ENCODE measurements at places on chromosomes 2 and 18.

DNA sequence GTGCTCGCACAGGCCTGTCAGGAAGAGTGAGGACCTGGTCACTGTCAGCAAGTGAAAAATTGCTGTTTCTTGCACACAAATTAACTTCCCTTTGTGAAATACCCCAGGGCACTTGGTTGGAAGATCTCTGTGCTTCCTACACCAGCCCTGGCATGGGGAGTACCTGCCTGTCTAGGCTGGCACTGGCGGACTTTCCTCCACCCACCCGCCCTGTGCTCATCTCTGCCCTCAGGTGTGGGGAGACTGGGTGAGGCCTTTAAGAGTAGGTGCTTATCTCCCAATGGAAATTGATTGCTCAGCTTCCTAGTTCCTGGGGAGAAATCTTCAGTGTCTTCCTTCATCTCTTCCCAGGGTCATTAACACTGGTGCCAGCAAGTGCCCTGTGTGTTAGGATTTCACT lies 42.1 kb downstream of the IMPA2 start:
- no peak for DNase-seq

- DNase-seq: no peak
Observed at GRCh38 chr2:28425464-28425835, 32.8 kb downstream of the FOSL2 start.

GRCh38 chr2:73043276-73043675 lies 28.2 kb downstream of the SFXN5 start:
- no peak for DNase-seq

GRCh38 chr2:54569745-54570301 lies 113.7 kb downstream of the SPTBN1 start:
- DNase-seq: no peak

GRCh38 chr18:55250768-55251173 lies 291.5 kb upstream of the CCDC68 start:
- no peak for DNase-seq

DNA sequence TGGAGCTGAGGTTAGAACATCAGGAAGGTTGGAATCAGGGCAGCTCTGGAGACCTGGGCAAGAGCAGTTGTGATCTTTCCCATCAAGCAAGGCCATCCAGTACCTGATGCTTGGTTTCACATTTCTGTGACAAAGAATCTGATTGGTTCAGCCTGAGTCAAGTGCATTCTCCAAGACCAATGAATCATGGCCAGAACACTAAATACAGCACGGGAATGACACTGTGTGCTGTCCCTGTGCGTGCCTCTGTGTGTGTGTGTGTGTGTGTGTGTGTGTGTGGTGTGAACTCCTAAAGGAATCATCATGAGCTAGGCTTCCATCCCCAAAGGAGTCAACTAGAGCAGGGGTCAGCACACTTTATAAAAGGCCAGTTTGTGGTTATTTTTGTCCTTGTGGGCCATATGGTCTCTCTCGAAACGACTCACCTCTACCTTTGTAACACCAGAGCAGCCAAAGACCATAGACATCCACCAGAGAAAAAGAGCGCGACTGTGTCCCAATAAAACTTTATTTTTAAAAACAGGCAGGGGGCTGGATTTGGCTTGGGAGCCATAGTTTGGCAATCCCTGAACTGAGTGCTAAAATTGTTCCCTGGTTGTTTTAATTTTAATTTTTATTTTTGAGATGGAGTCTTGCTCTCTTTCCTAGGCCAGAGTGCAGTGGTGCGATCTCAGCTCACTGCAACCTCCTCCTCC lies 99.7 kb downstream of the INHBB start:
- no peak for DNase-seq

DNA sequence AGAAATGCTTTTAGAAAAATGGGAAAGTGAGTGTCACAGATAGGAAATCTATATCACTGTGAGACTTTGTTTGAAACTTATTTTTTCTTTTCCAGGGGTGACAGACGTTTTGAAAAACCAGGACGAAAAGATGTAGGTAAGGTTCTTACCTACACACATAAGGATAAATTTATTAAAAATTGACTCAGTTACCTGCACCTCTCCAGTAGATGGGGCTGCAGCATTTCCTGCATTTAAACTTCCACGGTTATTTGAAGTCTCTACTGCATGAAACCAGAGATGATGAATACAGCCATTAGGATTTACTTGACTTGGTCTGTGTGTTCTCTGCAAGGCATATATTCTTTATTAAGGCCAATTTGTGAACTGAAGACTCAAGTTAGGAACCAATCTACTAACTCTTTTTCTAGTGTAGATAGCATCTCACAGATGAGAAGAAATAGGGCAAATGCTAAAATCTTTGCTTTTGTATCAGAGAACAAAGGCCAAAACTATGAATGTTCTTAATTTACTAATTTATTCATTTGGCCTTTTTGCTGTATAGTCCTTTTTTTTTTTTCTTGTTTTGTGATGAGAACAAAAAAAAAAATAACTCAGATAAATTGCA lies 15.0 kb downstream of the KCNJ13 start:
- DNase-seq: no peak

- no peak for DNase-seq
Observed at GRCh38 chr2:100513650-100514049, 43.4 kb downstream of the NMS start.

GRCh38 chr2:72716601-72717000 lies 109.2 kb downstream of the EXOC6B start:
- no peak for DNase-seq

DNA sequence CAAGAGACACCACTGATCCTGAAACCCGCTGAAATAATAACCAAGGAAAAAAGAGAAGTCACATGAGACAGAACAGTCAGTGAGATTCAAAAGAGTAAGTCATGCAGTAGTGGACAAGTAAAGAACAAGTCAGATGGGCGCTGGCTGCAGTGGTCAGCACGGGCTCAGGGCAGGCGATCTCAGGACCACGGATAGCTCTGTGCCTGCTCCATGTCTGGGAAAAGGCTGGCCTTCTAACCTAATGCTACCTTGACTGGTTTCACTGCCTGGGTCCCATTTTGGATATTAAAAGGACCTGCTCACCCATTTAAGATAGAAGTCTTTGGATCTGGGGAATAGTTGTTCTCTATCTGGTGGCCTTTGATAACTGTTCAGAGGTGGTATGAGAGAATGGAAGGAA lies 61.7 kb upstream of the LCLAT1 start:
- peak; percentile 73 for DNase-seq

- no peak for DNase-seq
Observed at GRCh38 chr2:108617617-108618016, 83.3 kb downstream of the LIMS1 start.

DNA sequence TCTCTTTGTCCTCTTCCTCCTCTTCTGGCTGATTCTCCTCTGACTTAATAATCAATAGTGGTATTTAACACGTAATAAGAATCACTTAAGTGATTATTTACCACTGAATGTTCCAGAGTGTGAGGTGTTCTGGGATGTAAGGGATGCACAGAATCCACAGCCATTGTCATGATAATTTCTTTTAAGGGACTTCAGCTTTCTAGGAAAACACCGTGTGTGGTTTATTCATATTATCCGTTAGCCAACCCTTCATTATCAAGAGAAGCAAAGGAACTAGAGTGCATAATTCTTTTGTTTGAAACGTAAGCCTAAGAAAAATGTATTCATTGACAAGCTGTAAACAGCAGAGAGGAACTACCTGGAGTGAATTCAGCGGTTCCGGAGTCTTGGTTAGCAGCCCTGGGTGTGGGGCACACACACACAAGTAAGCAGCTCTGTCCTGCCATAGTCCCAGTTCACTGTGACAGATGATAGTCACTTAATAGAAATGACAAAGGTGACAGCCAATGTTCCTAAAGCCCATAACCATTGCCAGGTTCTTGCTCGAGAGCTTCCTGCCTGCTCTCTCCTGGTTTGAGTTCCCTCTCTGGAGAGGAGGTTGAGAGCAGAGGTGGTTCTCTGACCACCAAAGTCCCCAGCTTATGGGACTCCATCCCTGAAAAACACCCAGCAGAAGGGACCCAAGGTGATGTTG lies 101.9 kb downstream of the ACOXL start:
- DNase-seq: no peak

DNA sequence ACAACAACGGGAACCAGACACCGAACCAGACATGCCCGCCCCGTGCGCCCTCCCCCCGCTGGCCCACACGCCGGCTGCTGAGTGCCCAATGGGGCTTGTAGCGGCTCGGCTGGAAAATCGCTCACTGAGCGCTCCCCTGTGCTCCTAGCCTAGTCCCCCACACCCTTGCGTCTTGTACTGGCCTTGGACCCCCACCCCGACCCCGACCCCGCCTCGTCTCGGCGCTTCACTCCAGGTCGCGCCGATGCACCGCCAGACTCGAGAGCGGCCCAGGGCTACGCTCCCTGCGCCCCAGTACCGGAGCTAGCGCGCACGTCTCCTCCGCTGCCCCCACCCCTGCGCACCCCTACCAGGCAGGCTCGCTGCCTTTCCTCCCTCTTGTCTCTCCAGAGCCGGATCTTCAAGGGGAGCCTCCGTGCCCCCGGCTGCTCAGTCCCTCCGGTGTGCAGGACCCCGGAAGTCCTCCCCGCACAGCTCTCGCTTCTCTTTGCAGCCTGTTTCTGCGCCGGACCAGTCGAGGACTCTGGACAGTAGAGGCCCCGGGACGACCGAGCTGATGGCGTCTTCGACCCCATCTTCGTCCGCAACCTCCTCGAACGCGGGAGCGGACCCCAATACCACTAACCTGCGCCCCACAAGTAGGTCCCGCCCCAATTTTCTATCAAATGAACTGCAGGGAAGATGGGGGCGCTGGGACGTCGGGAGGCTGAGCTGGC lies 1.5 kb downstream of the GAD1 start:
- DNase-seq: peak; percentile 76

- no peak for DNase-seq
Observed at GRCh38 chr2:29110916-29111535, 4.2 kb upstream of the CLIP4 start.

Data from ecto neural progenitor cell (in vitro differentiated cells).